ENCODE measurements at places on chromosomes 4 and X. TPM values are rescaled to one million over a fixed set of nuclear protein-coding genes. Genes with fewer than 3 reads are reported as not detected.

DNA sequence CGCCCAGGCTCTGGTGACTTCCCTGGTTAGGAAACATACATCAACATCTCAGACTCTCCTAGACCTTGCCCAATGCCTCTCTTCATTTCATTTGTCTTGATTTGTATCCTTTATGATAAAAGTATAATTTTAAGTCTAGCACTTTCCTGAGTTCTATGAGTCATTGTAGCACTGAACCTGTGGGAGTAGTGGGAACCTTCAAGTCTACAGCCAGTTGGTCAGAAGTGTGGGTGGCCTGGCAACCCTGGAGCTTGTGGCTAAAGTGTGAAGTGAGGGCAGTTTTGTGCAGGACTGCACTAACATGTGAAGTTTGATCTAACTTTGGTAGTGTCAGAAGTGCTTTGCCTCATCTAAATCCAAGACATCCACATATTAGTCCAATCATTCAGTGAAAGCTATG is 259.3 kb upstream of the IGFBP7 start:
- DNase-seq: no peak

GRCh38 chr4:116499-116898 is 7.8 kb upstream of the ZNF718 start:
- no peak for DNase-seq

NELFA gene
- 10.4 TPM for total RNA-seq

S100P gene
- total RNA-seq: not detected

SPANXN4 gene
- total RNA-seq: not detected

IL9R gene
- not detected for total RNA-seq
